ENCODE measurements at places on chromosomes 2 and 18. TPM values are rescaled to one million over a fixed set of nuclear protein-coding genes. Genes with fewer than 3 reads are reported as not detected.

The TMEM17 gene
- 0.79 TPM for total RNA-seq

The LRP1B gene
- total RNA-seq = 1.5 TPM

The IKZF2 gene
- total RNA-seq = 11.6 TPM

The SP100 gene
- 13.5 TPM for total RNA-seq

- no peak for DNase-seq
- H3K27me3 ChIP-seq = no peaks in the 10 kb centered on the region
- H3K27ac ChIP-seq = no peak overlapping the region
- H3K36me3 ChIP-seq = no peaks in the 10 kb centered on the region
Observed at GRCh38 chr2:26712486-26713465, 20.3 kb downstream of the KCNK3 start.

- no peaks in the 10 kb centered on the region for H3K36me3 ChIP-seq
- peak overlapping the region; percentile 46 for H3K4me3 ChIP-seq
- no peaks in the 10 kb centered on the region for H3K27me3 ChIP-seq
- H3K4me1 ChIP-seq = no peaks in the 10 kb centered on the region
Observed at GRCh38 chr2:73268830-73269685, 15.2 kb downstream of the FBXO41 start.

DNA sequence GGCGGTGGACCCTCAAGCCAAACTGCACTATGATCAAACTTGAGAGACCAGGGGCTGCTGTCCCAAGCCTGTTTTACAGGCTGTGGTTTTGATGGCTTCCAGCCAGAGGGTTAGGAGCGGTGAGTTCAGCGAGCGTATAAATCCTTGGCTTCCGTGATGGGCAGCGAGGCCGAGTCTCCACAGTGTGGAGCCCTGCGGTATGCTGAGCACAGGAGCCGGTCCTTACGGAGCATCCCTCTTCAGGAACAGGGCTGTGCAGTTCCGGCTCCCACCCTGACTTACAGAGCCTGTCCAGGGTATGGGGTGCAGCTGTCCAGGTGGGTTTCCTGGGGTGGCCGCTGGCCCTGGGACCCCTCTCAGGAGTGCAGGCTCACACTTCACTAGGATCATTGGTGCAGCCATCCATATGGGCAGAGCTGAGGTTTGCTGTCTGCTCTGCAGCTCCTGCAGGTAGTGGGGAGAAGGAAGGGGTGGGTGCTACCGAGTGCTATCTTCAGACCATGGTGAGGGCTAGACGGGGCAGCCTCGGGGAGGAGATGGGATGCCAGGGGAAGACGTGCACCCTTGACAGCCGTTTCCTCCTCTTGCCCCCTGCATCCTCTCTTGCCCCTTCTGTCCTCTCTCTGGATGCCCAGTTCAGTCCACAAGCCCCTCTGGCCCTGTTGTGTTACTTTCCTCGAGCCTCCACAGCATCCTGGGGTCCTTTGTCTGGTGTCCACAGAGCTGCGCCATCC is 104.3 kb downstream of the FAM210A start:
- no peaks in the 10 kb centered on the region for H3K27me3 ChIP-seq
- no peaks in the 10 kb centered on the region for H3K4me1 ChIP-seq
- H3K36me3 ChIP-seq = no peaks in the 10 kb centered on the region

DNA sequence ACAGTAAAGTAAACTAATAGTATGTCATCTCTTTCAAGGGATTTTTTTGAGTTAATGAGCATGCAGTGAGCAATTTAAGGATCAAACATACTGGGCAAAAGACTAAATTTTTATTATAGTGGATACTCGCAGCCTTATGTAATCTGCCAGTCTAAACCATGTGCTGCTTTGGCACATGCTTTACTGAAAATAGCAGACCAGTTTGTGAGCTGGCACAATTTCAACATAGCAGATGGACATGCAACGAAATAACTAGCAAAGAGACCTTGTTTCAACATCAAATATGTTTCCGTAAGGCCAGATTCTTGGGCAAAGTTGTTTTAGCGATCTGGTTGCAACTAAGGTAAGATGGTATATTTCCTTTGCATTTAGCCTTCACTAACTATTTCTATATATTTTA is 807.3 kb downstream of the NR4A2 start:
- no peak overlapping the region for H3K27ac ChIP-seq
- no peaks in the 10 kb centered on the region for H3K36me3 ChIP-seq
- no peaks in the 10 kb centered on the region for H3K4me1 ChIP-seq

GRCh38 chr2:181356526-181357130 is 100.6 kb upstream of the ITGA4 start:
- no peaks in the 10 kb centered on the region for H3K27me3 ChIP-seq
- H3K4me1 ChIP-seq = no peaks in the 10 kb centered on the region
- H3K36me3 ChIP-seq = no peaks in the 10 kb centered on the region
- no peak for DNase-seq
- H3K4me3 ChIP-seq = no peak overlapping the region
- H3K27ac ChIP-seq = no peak overlapping the region

GRCh38 chr2:102753563-102754159 is 8.2 kb upstream of the TMEM182 start:
- H3K27ac ChIP-seq = peak overlapping the region; percentile 66
- no peaks in the 10 kb centered on the region for H3K27me3 ChIP-seq
- DNase-seq = no peak
- H3K36me3 ChIP-seq = no peaks in the 10 kb centered on the region

DNA sequence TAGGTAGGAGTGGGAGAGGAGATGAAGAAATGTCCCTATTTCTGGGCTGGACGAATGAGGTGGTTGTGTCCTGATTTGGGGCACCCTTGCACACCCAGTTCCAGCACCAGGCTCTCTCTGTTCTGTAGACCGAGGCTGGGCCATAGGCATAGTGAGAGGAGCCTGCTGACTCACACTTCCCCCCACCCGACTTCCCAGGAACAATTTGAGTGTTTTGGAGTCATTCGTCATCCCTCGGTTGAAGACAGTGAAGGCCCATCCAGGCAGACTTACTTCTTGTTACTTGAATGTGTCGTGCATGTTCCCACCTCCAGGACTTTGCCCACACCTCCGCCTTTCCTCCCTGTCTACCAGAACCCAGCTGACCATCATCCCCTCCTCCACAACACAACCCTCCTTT is 179.1 kb downstream of the HAUS1 start:
- no peaks in the 10 kb centered on the region for H3K36me3 ChIP-seq
- no peak overlapping the region for H3K4me3 ChIP-seq
- H3K27ac ChIP-seq = no peak overlapping the region

DNA sequence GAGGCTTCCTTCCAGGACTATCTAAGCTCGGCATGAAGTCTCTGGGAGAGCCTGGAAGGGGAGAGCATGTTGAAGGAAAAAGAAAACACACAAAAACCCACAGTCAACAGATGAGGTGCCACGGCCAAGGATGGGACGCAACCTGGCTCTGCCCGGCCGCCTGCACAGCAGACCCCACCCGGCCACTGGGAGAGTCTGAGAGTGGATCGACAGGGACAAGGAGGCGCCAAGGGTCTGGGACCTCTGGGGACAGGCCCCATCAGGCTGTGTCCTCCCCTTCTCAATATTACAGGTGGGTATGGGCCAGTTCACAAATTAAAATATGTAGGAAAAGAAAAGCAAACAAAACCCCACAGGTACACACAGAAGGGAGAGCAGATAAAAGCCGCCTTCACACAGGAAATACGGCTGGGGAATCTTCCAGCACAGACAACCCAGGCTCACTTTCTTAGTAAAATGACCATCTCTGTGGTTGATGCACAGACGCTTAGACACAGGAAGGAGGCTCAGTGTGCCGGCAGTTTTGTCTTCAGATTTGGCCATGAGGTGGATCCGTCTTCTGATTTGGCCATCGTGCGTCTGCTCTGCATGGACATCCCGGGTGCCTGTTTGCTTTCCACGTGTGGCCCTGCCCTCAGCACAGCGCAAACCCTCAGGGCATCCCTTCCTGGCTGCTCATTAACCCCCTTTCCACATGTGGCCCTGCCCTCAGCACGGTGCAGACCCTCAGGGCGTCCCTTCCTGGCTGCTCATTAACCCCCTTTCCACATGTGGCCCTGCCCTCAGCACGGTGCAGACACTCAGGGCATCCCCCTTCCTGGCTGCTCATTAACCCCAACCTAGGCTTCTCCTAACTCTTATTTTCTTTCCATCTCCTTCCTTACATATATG is 138.4 kb downstream of the EIPR1 start:
- no peak overlapping the region for H3K27ac ChIP-seq
- no peaks in the 10 kb centered on the region for H3K36me3 ChIP-seq
- no peak for DNase-seq
- no peaks in the 10 kb centered on the region for H3K27me3 ChIP-seq
- no peaks in the 10 kb centered on the region for H3K4me1 ChIP-seq

- H3K4me1 ChIP-seq = no peaks in the 10 kb centered on the region
- H3K27me3 ChIP-seq = no peaks in the 10 kb centered on the region
- no peak overlapping the region for H3K4me3 ChIP-seq
- DNase-seq = no peak
- no peak overlapping the region for H3K27ac ChIP-seq
Observed at GRCh38 chr2:142270291-142270690, 139.5 kb upstream of the LRP1B start.

- no peaks in the 10 kb centered on the region for H3K27me3 ChIP-seq
- no peaks in the 10 kb centered on the region for H3K4me1 ChIP-seq
- peaks cover 100% of the 10 kb centered on the region for H3K36me3 ChIP-seq
- H3K27ac ChIP-seq = no peak overlapping the region
- no peak overlapping the region for H3K4me3 ChIP-seq
Observed at GRCh38 chr2:60771508-60771907, 15.4 kb downstream of the PAPOLG start.

DNA sequence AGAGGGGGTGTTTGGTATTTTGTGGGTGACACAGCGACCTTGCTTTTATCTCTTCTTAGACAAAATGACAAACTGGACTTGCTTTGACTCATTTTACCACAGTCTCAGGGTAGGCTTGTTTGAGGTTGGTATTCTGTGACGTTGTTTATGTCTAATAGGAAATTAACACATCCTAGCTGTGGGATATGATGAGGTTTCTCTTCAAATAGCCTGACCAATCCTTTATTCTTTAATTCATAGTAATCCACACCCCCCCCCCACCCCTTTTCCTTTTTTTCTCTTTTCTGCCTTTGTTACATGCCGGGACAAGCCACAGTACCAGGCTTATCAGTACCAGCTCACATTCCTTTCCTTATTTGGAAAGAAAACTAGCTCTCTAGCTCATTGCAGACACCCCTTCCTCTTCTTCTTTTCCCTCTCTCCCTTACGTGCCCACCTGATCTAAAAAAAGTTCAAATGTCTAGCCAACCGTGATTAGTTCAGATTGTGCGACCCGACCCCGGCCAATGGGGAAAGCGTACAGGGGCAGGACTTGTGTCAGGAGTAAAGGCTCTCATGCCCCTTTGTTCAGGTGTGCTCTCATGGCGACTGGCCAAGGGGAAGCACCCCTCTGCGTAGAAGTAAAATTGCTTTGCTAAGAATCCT is 52.2 kb upstream of the PTPRM start:
- no peak overlapping the region for H3K4me3 ChIP-seq
- H3K4me1 ChIP-seq = no peaks in the 10 kb centered on the region
- DNase-seq = no peak
- H3K27me3 ChIP-seq = no peaks in the 10 kb centered on the region

GRCh38 chr2:18066066-18066465 is 187.6 kb downstream of the KCNS3 start:
- H3K4me1 ChIP-seq = peaks cover 11% of the 10 kb centered on the region
- H3K36me3 ChIP-seq = no peaks in the 10 kb centered on the region
- H3K27ac ChIP-seq = no peak overlapping the region
- H3K27me3 ChIP-seq = no peaks in the 10 kb centered on the region

- H3K27me3 ChIP-seq = peaks cover 50% of the 10 kb centered on the region
- peaks cover 4% of the 10 kb centered on the region for H3K4me1 ChIP-seq
- H3K4me3 ChIP-seq = no peak overlapping the region
- no peak for DNase-seq
- H3K36me3 ChIP-seq = no peaks in the 10 kb centered on the region
Observed at GRCh38 chr2:216636551-216637450, 3.6 kb downstream of the IGFBP2 start.

DNA sequence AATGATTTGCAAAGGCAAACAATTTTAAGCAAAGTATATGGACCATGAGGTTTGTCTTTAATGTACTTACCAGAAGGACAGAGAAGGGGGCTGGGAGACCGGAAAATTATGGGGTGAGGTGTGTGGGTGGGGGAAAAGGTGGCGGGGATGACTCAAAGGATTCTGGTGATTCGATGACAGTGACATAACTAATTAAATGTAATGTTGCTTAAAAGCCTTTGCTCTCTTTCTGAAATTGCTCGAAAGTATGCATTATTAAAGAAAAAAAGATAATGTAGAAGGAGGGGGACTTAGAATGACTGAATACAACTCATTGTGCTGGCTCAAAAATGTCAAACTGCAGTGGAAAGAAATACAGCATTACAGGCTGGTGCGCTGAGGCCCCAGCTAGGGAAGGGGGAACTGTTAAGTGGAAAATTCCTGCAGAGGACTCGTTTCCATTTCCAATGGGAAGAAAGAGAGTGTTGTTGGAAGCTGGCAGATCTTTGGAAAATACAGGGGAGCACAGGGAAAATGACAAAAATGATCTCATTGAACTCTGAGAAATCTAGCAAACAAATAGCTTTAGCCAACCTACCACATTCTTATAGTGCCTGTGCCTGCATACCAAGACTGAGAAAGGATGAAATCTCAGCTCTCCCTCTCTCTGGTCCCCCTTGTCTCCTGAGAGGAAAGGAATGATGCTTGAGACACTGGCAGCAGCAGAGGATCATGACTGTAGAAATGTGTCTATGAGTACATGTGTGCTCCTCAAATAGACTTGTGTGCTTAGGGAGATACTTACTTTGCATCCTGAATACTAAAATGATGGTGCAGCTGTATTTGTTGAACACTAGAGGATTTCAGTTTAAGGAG is 632.4 kb downstream of the NYAP2 start:
- peaks cover 7% of the 10 kb centered on the region for H3K4me1 ChIP-seq
- H3K4me3 ChIP-seq = peak overlapping the region; percentile 75
- no peaks in the 10 kb centered on the region for H3K36me3 ChIP-seq
- H3K27me3 ChIP-seq = no peaks in the 10 kb centered on the region
- H3K27ac ChIP-seq = no peak overlapping the region

DNA sequence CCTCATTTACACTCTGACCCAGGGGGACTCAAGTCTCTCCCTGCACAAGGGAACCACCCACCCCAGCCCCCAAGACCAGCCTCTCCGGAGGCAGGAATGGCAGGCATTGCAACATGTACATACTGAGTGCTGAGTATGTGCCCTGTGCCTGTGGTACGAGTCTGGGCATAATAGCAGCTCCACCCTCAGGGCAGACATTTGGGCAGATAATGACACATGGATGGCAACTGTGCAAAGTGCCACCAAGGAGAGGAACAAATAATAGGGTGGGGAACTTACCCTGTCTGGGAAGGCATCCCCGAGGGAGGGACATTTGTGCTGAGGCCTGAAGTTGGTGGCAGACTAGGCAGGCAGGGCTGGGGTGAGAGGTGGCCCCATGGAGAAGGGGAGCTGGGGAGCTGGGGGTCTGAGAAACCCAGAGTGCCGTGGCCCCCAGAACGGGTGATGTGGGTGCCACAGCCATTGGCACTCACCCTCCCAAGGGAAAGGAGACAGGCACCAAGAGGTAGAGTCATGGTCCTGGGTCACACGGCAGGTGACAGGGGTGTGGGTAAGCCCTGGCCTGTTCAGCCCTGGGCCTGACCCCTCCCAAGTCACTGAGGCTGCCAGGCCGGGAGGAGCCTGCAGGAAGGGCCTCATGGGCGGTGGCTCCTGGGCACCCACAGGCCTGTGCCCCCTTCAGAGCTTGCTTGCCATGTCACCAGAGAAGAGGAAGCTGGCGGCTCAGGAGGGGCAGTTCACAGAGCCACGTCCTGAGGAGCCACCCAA is 15.7 kb upstream of the GPR17 start:
- no peaks in the 10 kb centered on the region for H3K27me3 ChIP-seq
- peak; percentile 15 for DNase-seq
- no peaks in the 10 kb centered on the region for H3K36me3 ChIP-seq
- peaks cover 5% of the 10 kb centered on the region for H3K4me1 ChIP-seq

- H3K4me3 ChIP-seq = peak overlapping the region; percentile 35
- peaks cover 63% of the 10 kb centered on the region for H3K4me1 ChIP-seq
- H3K36me3 ChIP-seq = peaks cover 22% of the 10 kb centered on the region
- H3K27ac ChIP-seq = peak overlapping the region; percentile 97
Observed at GRCh38 chr2:36589230-36589630, 8.7 kb downstream of the FEZ2 start.

Measured in psoas muscle (tissue), 8 donors.